ENCODE measurements at places on chromosomes 16 and 17. TPM values are rescaled to one million over a fixed set of nuclear protein-coding genes. Genes with fewer than 3 reads are reported as not detected.

DNA sequence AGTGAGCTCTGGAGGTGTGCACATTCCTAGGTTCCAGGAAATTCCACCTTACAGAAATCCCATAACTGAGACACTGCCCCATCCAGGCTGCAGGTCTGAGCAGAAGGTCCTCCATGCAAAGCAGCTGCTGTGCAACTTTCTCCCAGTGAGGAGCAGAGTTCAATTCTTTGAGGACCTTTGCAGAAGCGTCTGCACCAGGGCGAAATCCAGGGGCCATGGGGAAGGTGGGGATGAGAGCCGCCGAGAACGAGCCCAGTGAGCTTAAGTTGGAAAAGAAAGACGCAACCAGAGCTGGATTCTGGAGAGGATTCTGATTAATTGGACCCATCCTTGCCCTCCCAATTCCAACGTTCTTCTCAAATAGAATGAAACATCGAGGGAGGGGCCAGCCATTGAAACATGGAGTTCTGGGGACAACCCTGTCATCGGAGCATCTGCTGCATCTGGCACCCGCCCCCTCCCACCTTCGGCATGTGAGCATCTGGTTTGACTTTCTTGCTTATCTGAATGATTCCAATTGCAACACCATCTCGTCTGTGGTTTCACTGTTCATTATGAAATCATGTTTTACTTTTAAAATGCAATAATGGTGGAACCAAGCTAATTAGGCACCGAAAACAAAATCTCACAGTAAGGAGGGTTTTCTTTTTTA is 190.6 kb upstream of the FOXF1 start:
- DNase-seq, result no peak

GRCh38 chr17:38691154-38691553 is 13.9 kb upstream of the MLLT6 start:
- no peak for DNase-seq

Gene WFIKKN1
- total RNA-seq, result 9.0 TPM

Gene MLYCD
- total RNA-seq, result 6.4 TPM

DNA sequence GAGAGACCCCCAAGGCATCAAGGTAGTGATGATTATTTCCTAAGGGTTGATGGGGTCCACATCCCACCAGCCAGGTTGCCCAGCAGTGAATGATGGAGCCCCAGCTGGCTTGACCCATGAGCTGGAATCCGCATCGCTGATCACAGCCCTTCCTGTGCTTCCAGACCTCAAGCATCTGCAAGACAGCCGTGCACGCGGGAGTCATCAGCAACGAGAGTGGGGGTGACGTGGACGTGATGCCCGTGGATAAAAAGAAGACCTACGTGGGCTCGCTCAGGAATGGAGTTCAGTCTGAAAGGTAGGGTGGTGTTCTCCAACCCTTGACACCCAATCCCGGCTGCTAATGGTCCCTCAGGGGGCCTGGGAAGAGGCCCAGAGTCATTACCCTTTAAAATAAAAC is 69.3 kb downstream of the CRISPLD2 start:
- DNase-seq, result no peak

- DNase-seq, result no peak
Measured at GRCh38 chr16:11759163-11759834, 16.6 kb upstream of the TXNDC11 start.

Gene RNF157
- total RNA-seq, result 27.0 TPM

Gene CCL11
- not detected for total RNA-seq

DNA sequence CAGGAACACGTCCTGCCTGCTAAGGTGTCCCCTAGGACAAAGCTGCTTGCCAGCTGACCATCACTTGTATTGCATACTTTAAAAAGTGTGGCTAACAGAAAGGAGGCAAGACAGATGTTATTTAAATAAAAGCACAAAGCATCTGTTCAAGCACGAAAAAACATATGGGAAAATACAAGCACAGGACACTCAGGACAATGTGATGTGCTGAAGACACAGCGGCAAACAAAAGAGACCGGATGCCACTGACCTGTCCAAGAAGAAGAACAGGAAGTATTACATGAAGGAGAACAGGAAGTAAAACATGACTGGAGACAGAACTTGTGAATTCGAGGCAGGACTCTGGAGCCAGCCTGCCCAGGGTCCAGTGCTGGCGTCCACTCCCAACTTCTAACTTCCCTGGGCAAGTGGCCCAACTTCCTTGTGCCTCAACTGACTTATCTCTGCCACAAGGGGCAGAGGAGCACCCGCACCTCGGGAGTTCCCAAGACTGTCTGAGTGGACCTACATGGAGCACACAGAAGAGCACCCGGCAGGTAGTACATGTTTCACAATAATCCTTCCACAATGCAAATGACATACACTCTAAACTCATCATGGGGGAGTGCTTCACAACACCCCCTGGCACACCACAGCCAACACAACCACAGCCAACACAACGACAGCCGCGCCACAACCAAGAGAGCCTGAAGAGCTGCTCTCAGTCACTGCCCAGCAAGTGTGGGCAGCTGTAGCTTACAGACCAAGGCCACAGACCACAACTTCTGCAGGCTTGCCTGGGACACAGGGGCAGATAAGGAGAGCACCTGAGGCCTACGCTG is 36.6 kb downstream of the ANKRD11 start:
- DNase-seq, result no peak

DNA sequence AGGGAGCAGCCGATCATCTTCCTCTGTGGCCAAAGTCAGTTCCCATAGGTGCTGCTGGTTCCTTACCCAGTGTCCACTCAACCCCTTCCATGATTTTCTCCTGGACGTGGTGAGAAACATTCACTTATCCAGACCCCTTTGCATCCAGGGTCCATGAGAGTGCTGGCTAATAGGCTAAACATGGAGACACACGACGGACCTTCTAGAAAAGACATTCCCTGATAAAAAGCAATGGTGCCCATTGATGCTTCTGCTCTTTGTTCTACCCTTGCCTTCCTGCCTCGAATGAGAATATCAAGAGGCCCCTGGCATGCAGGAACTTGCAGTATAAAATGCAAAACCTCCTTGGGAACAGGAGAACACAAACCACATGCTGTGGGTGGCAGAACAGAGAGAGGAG is 2.3 kb downstream of the TEKT5 start:
- DNase-seq, result no peak

Gene TBC1D3C
- not detected for total RNA-seq

GRCh38 chr17:57665696-57666095 is 79.4 kb downstream of the CCDC182 start:
- DNase-seq, result peak; percentile 49

DNA sequence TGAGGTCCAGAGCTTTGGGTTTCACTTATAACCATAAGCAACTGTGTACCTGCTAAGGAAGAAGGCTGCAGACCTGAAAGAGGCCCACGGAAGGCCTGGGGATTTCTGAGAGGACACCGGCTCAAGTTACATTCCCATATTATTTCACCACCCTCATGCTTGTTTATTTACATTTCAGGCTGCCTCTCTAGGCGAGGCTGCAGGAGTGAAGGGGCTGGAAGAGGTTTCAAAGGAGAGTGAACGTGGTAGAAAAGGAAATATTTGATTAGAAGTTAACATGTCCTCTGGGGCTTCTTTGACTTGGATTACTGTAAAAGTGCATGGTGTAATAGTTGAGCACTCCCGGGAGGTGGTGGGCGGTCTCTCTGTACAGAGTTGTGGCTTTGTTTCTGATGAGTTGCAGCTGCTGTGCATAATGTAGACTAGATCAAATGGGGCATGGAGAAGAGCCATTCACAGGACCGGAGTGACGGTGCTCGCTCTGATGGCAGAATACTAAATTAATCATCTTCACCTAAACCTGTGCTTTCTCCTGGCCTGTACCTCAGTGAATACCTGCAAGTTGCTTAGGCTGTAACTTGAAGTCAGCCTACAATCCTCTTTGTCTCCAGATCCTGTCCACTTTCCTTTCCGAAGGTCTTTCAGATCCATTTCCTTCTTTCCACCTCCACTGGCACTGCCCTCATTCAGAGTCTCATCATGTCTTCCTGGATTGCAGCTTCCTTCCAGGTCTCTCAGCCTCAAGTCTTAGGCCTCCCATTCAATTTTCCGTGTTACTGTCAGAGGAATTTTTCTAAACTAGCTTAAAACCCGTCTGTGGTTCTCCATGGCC is 1.9 kb upstream of the CPD start:
- DNase-seq, result no peak

Gene SSTR5
- total RNA-seq, result 1.8 TPM

DNA sequence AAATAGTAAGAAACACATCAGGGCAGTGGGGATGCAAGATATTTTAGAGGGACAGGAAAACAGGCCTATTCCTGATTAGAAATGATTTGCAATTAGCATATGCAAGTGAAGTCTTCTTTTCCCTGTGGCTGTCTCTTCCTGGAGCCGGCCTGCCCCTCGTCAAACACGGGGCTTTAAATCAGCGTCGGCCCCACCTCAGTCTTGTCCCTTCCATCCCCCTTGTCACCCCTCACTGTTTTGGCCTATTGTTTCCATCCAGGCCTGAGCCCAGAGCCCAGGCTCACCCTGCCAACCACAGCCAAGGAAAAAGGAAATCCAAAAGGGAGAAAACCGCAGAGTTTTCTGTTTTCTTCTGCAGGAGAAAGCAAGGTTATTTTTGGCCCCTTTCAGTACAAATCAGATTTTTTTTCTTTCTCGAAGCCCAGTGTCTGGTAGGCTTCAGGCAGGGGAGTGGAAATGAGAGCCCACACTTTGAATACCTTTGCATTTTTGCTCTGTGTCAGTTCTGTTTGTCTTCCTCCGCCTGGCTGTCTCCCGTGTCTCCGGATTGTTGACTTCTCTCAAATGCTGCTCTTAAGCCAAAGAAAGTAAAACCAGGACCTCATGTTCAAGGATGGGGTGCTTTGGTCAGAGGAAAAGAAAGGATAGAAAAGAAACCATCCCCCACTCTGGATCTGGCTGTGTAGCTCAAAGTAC is 399.9 kb upstream of the CDH11 start:
- DNase-seq, result no peak

- no peak for DNase-seq
Measured at GRCh38 chr16:49474741-49475140, 101.1 kb downstream of the C16orf78 start.

DNA sequence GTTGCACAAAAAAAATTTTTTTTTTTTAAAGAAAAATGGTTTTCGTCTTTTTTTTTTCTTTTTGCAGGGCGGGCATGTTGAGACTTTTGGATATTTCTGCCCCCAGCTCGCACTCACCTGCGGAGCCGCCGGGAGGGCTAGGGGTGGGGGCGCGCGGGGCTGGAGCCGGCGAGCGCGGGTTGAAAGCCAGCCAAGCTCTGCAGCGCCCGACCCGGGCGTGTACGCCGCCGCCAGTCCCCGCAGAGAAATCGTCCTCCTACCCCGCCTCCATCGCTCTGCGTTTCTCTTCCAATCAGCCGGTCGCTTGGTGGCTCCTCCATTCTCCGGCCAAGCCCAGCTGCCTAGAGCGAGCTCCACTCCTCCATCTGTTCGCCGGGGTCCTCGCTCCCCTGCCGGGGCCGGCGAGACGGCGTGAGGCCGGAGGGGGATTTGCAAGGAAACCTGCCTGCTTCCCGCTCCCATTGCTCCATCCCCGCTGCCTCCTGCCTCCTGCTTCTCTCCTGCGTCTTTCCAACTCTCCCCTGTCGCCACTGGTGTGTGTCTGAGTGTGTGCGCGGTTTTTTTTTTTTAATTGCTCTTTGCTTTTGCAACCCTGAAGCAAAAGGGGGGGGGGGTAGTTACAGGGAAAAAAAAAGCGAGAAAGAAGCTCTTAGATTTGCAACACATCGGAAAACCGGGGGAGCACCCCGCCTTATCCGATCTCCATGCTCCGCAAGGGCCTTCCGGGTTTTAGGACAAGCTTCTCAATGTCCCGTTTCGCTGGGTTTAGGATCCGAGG is 1.8 kb upstream of the UBTF start:
- peak; percentile 88 for DNase-seq

Gene FLYWCH1
- total RNA-seq, result 17.8 TPM

DNA sequence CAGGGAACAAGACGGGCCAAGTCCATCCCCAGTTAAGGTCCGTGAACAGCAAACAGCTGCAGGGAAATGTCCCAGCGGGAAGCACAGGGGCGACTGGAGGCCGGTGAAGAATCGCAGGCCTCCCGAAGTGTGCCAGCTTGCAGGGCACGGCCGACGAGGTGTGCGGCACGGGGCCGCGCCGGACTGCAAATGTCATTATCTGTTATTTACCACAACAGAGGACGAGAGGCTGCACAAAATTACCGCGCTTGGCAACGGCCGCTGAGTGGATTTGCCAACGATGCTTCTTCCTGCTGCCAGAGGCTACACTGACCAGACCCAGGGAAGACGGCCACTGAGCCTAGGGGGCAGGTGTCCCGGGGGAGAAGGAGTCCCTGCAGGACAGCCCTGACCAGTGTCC is 53.1 kb downstream of the RPH3AL start:
- DNase-seq, result no peak

Gene SLC16A6
- 0.67 TPM for total RNA-seq
